ENCODE measurements at places on chromosomes 2 and 18.

DNA sequence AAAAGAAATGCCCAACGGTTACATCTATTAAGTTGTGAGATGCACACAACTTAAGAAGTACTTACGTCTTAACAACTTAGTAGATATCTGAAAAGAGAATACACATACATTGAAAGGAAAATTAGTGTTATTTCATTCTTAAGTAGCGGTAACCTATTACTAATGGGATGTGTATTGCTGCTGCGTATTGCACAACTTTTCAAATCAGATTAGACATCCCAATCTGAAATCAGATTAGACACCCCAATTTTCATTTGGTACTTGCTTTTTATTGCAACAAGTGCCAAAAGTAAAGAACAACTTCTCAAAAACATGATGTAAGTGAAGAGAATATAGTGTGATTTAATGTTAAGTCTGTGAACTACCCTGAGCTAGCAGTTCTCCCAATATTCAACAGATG, 155.5 kb downstream of the DSC3 start:
- no peak for DNase-seq

- DNase-seq = no peak
Measured at GRCh38 chr2:155947069-155947468, 385.5 kb downstream of the NR4A2 start.

GRCh38 chr2:207525296-207525695, 4.5 kb upstream of the CREB1 start:
- no peak for DNase-seq

- no peak for DNase-seq
Measured at GRCh38 chr2:1370461-1370860, 42.8 kb upstream of the TPO start.

GRCh38 chr2:72111061-72111460, 36.6 kb downstream of the CYP26B1 start:
- DNase-seq = no peak

Measured in WTC11 (cell line).